ENCODE measurements at places on chromosomes 16 and 17.

DNA sequence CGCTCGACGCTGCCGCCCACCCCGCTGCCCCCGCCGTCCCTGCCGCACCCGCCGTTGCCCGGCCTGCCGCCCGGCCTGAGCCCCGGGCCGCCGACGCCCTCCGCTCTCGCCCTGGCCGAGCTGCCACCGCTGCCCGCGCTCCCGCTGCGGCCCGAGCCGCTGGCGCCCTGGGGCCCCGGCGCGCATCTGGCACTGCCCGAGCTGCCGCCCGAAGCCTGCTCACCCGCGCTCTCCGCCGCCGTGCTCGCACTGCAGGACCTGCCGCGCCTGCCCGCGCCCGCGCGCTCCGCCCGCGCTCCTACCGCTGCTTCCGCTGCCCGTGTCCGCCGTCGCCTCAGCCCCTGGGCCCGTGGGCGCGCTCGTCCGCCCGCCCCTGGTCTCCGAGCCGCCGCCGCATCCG, 8.4 kb upstream of the CLDN9 start:
- no peak for DNase-seq

DNA sequence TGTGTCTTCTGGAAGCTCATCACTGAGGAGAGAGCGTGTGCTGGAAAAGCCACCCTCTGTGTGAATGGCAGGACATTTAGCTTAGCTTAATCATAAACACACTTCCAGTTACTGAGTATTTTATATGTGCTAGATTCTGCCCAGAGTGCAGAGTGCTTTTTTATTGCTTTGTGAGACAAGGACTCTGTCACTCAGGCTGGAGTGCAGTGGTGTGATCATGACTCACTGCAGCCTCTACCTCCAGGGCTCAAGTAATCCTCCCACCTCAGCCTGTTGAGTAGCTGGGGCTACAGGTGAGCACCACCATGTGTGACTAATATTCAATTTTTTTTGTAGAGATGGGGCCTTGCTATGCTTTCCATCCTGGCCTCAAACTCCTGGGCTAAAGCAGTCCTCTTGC, 61.4 kb upstream of the IRX3 start:
- no peak for DNase-seq

GRCh38 chr17:68133346-68134045, 98.0 kb downstream of the KPNA2 start:
- DNase-seq: no peak

DNA sequence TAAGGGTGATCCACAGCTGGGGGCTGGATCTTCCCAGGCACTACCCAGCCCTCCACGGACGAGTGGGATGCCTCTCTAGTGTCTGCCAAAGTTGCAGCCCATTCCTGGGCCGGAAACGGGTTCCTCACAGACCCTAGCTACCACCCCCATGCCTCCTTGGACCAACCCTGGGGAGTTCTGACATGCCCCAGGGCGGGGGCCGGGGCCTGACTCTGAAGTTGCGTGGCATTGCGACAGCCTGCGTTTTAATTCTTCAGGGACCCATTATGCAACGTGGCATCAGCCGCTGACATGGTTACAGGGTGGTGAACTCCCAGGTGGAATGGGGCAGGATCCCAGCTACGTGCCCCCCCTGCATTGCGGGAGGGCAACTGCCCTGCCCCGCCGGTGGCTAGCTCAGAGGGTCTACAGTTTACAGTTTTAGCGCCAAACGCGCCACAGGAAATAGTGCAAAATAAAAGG, 2.7 kb downstream of the CBX4 start:
- no peak for DNase-seq

DNA sequence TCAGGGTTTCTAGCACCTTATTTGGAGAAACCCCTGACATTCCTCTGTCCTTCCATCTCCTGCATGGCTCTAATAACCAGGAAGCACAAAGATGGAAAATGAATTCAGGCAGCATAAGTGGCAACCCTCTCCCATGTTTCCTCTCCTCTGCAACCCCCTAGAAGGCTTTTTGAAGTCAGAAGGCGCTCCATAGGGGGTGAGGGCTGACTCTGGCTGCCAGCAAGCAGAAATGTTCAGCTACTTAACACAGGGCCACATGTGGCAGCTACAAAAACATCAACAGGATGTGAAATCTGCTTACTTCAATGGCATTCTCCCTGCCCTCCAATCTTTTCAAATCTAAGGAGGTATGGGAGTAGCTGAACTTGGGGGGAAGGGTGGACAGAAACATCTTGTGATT, 55.2 kb upstream of the IRX5 start:
- no peak for DNase-seq

DNA sequence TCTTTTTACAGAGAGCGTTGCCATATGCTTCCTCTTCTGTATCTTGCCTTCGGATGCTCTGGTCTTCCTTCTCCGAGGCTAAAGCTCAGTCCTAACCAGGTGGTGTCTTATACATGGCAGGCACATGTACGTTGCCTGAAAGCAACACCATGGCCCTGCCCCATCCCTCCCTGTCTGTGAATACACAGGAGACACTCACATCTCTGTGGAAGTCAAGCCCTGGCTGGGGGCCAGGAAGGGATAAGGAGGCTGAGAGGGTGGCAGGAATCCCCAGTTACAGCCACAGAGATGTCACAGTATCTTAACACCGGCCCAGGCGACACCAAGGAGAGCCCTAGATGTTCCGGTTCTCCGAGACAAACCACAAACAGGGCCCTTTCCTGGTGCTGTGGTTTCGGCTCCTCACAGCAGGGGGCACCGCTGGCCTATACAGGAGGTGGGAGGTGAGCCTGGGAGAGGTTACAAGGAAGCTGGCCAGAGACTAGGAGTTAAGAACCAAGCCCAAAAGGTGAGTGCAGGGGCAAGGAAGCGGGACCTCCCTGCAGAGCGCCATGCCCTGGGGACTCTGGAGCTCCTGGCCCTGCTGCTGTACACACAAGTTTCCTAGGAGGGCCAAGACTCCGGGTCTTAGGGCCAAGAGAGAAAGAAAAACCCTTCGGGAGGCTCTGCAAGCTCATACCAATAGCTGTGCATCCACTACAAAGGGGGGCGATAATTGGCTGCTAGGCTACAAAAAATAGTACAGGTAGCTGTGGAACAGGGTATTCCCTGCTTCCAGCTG, 41.7 kb downstream of the SRL start:
- peak; percentile 36 for DNase-seq

GRCh38 chr16:85689950-85690320, 1.2 kb upstream of the GINS2 start:
- DNase-seq: no peak

DNA sequence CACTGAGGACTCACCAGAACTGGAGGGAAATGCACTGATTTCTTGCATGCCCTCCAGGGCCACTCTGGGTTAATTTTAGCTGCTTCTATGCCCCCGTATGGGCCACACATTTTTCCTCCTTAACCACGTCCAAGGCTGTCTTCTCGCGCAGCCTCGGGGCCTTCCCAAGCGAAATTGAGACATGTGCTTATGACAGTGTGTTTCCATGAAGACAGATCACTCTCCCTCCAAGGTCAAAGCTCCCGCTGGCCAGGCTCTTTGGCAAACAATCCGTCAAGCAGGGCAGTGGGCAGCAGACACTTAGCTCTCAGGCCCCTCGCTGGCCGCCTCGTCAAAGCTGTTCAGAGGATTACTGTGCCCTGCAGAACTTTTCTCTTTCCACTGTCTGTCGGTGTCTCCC, 243.0 kb upstream of the N4BP1 start:
- no peak for DNase-seq

GRCh38 chr16:58422809-58423208, 30.5 kb downstream of the GINS3 start:
- DNase-seq: no peak

DNA sequence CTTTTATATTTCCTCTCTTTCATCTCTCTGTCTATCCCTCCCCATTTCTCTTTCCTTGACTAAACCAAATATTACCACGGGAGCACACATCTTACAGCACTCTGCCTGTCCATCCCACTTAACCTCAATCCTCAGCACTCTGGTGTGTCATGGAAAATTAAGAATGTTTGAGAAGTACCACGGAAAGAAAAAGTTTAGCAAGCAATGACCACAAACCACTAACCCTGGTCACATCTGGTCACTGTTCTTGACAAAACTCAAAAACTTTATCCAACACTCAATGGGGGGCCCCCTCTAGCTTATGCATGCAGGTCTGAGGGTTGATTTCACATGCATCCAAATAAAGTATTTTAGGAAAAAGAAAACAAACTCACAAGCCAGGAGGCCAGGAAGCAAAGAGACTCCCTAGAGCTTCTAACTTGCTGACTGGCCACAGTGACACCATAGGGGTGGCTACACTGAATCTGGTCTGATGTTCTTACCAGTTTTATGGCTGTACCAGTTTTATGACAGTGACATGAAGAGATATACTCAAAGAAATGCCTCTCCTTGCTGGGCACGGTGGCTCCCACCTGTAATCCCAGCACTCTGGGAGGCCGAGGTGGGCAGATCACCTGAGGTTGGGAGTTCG, 229.2 kb downstream of the STX8 start:
- no peak for DNase-seq

DNA sequence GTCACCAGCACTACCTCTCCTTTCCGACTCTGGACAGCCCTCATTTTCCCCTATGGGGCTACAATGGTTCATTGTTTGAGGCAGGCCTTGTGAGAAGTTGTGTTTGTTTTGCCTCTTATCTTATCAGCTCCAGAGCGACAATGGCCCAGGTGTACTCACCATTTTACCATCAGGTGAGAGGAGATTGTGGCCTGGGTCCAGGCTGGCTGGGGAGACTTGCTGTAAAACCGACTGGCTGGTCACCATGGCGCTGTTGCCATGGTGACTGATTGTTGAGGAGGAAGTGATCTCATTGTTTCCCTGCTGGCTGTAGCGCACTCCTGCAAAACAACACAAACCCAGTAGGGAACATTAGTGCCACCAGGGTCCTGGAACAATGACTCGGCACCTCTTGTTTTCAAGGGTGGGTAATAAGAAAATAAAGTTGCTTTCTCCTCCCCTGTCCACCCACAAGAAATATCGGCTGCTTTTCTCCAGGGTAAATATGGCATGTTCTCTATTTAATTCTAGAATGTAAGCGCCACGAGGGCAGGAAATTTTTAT, 34.4 kb downstream of the HNF1B start:
- no peak for DNase-seq

DNA sequence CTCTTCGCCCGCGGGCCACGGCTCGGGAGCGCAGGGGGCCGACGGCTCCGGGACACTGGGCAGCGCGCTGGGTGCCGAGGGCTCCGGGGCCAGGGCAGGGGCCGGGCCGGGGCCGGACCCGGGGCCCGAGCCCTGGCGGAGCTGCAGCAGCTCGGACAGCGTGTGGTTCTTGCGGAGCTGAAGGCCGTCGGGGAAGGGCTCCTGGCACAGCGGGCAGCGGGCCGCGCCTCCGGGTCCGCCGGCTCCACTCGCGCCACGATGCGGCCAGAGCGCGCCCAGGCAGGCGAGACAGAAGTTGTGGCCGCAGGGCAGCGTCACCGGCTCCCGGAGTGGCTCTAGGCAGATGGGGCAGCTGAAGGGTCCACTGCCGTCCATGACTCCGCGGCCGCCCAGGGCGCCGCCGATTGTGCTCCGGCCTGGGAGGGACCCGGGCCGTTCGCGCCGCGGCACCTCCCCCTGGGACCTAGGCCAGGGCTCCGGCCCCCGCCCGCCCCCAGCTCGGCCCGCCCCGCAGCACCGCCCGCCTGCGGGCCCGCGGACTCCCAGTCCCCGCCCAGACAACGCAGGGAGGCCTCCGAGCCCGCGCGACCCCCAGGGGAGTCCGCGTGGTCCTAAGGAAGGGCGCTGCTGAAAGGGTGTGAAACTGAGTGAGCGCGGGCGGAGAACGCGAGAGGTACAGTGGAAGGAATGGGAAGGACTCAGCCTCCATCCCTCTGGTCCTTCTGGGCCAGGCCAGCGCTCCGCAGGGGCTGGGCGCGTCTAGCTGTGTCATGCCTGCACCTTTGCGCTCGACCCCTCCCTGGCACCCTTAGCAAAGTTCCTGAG, at the start of gene TRIM47:
TRIM47 (minus strand) TSS at position 408 of the 825 bp plus-strand sequence; CDS start at position 375, 33 bp downstream.
- DNase-seq: no peak

DNA sequence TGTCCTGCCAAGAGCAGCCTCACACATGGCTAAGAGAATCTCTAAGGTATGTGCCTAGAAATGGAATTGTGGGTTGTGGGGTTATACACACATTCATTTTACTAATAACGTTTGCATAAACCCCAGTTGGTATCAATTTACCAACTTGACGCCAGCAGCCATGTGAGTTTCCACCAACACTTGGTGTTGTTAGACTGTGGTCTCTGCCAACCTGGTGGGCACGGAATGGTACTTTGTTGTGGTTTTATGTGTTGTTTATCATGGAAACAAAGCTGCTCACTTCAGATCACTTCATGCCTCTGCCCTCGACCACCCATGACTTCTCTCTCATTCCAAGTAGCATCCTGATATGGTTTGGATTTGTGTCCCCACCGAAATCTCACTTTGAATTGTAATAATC, 152.0 kb upstream of the CDC42EP4 start:
- no peak for DNase-seq

- DNase-seq: no peak
Measured at GRCh38 chr16:69056421-69056820, 49.0 kb upstream of the HAS3 start.

- DNase-seq: no peak
Measured at GRCh38 chr17:81866440-81867169, 4.5 kb downstream of the ARHGDIA start.

GRCh38 chr16:4217204-4218131, 24.4 kb downstream of the SRL start:
- no peak for DNase-seq

DNA sequence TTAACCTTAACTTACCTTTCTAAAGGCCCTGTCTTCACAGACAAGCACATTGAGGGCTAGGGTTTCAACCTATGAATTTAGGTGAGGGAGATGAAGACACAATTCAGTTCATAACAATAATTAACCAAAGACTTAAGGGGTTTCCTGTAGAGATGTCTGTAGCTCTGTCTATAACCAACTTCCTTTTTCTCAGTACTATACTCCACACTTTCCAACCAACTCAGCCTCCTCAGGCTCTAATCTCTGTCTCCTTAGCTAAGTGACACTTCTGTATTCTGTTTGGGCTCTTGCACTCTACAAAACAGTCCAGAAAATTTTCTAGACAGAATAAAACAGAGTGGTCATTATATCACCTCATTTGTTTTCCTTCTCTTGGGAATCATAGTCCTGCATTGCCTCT, 25.8 kb downstream of the CAPNS2 start:
- no peak for DNase-seq

GRCh38 chr17:82442643-82443464, 7.7 kb downstream of the CYBC1 start:
- no peak for DNase-seq

- no peak for DNase-seq
Measured at GRCh38 chr17:77318021-77318420, 177.3 kb downstream of the SEC14L1 start.

- DNase-seq: no peak
Measured at GRCh38 chr17:30848021-30848420, 16.3 kb downstream of the ATAD5 start.

DNA sequence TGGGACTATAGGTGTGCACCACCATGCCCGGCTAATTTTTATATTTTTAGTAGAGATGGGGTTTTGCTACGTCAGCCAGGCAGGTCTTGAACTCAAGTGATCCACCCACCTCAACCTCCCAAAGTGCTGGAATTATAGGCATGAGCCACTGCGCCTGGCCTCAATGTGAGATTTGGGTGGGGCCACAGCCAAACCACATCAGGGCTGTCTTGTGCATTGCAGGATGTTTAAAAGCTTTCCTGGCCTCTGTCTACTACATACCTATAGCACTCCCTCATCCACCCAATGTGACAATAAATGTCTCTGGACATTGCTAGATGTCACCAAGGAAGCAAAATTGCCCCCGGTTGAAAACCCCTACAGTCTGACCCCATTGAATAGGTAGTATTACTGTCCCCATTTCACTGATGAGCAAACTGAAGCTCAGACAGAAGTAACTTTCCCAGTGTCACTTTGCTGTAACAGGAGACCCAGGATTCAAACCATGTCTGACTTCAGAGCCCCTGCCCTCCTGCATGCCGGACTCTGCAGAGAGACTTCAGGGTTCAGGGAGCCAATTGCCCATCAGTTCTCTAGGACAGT, 3.6 kb upstream of the MAP3K14 start:
- no peak for DNase-seq

All from AG04450 (cell line).